Brain pericyte (primary cell): ENCODE measurements at places on chromosomes 4 and X.

- no peak for DNase-seq
These were observed 211.3 kb downstream of the TENM3 start for GRCh38 chr4:182454440-182455013.

DNA sequence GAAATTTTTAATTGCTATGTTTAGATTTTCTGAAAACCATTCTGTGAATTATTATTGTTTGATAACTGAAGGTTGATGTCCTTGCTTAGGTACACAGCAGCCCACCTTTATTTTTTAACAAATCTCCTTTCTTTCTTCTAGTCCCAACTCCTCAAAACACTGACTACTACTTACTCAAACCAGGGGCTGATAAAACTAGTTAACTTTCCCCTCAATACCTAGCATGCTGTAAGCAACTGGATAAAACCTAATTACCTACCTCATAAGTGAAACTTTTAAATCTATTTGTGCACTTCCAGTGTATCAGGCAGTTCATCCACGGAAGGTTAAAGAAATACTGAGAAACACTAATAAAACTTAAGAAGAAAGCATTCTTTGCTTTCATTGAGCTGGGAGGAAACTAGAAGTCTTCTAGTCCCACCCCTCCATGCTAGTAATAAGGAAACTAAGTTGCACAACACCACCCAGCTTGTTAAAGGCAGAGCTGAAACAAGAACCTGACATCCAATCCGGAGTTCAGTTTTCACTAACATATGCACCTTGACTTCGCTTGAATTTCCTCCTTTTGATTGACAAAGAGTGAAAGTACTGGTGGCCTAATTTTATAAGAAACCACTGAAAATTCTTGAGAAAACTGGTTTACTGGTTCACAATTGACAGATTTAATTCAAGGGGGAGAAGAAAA is 180.2 kb upstream of the TET2 start:
- no peak for DNase-seq

DNA sequence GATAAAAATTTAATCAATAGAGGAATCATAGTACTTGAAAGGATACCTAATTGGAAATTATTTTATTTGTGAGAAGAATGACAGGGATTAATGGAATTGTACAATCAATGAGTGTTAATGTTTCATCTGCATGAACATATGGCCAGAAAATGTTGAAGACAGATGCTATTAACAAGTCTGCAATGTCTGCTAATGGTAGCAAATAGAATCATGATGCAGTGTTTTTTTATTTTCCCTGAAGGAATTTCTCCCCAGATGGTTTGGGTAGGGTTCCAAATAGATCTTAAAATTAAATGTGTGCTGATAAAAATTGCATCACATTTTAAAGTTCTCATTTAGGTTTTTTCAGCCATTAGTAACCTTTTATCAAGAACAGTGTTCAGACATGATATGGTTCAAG is 291.3 kb upstream of the TRAM1L1 start:
- no peak for DNase-seq

- DNase-seq = no peak
These were observed 94.8 kb downstream of the MBNL3 start for GRCh38 chrX:132393992-132394391.

DNA sequence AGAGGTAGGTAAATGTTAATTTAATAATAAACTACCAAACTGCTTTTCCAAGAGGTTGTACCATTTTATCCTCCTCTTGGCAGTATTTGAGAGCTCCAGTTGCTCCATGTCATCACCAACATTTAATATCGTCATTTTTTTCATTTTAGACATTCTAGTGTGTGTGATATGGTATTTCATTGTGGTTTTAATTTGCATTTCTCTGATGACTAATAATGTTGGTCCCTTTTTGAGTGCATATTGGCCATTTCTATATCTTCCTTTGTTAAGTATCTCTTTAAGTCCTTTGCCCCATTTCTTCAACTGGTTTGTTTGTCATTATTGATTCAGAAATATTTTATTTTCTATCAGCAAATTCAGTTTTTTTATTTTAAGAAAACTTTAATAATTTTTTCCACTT is 88.8 kb downstream of the MAPK10 start:
- DNase-seq = no peak
